ENCODE measurements at places on chromosomes 7 and 10. TPM values are rescaled to one million over a fixed set of nuclear protein-coding genes. Genes with fewer than 3 reads are reported as not detected.

DNA sequence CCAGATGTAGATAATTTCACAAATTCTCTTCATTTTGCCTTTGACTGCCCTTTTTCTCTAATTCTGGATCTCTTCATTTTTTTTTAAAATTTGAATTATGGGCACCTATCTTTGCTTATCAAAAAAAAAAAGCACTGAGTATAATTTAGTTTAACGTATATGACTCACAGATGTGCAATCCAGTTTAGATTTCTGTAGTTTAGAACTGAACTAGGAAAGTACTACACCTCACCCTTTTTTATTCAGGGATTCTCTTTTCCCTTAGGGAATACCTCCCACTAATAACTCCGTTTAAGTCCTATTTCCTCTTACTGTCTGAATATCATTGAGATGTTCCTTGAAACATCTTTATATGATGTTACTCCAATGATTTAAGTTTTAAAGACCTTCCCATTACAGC, 665.0 kb downstream of the MAGI2 start:
- H3K4me3 ChIP-seq, result no peak overlapping the region
- H3K27me3 ChIP-seq, result no peaks in the 10 kb centered on the region
- H3K36me3 ChIP-seq, result no peaks in the 10 kb centered on the region
- DNase-seq, result no peak
- H3K27ac ChIP-seq, result no peak overlapping the region

DNA sequence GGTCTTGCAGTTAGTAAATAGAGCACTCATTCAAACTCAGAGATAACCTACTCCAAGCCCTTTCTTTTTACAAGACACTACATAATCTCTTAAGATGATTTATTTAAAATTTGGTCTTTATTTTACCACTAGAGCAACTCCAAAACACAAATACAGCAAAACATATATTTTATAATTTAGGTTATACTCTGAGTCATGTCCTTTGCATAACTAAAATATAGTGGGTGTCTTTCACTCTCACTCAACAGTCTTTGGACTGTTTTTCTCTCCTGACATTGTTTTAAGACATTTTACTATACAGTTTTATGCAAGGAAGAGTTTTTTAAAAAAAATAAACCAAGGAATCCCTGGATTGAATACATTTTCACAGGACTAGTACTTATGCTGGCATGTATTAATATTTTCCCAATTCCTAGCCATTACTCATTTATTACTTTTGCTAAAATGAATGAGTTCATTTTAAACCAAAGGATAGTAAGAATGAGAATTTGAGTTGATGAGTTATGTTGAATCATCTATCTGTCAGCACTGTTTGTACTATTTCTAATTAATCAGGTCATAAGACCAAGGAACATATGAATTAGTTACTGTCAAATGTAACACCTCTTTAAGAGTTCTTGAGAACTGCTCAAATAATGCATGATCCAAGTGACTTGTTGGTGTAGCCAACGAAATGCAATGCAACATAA, 303.1 kb upstream of the FZD1 start:
- H3K4me3 ChIP-seq, result no peak overlapping the region
- no peaks in the 10 kb centered on the region for H3K4me1 ChIP-seq
- H3K27ac ChIP-seq, result no peak overlapping the region
- no peak for DNase-seq

DNA sequence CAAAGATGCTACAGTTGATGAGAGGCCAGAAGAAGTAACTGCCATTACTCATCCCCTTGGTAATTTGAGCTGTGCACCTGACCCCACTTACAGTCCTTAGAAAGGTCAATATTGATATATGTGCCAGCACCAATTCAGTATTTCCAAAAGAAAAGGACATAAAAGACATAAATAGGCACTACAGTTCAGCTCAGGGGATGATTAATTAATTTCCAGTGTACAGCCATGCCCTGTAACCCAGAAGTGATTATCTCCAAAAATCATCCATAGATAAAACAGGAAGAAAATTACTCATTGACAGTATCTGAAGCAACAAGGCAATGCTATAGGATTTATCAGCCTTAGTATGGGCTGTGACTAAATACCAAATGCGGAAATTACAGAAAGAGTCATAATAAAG, 82.4 kb downstream of the PHYHIPL start:
- no peak overlapping the region for H3K4me3 ChIP-seq
- H3K27ac ChIP-seq, result no peak overlapping the region
- H3K4me1 ChIP-seq, result no peaks in the 10 kb centered on the region
- H3K27me3 ChIP-seq, result no peaks in the 10 kb centered on the region
- H3K36me3 ChIP-seq, result no peaks in the 10 kb centered on the region
- no peak for DNase-seq

GRCh38 chr7:27116031-27116961, 13.8 kb upstream of the HOXA2 start:
- no peaks in the 10 kb centered on the region for H3K4me1 ChIP-seq
- H3K4me3 ChIP-seq, result no peak overlapping the region
- H3K27me3 ChIP-seq, result no peaks in the 10 kb centered on the region
- H3K36me3 ChIP-seq, result no peaks in the 10 kb centered on the region

GRCh38 chr7:143380260-143380645, 892 bp upstream of the ZYX start:
- H3K27me3 ChIP-seq, result no peaks in the 10 kb centered on the region
- peaks cover 70% of the 10 kb centered on the region for H3K4me1 ChIP-seq
- H3K27ac ChIP-seq, result peak overlapping the region; percentile 96
- peaks cover 7% of the 10 kb centered on the region for H3K36me3 ChIP-seq
- peak overlapping the region; percentile 85 for H3K4me3 ChIP-seq
- peak; percentile 72 for DNase-seq

DNA sequence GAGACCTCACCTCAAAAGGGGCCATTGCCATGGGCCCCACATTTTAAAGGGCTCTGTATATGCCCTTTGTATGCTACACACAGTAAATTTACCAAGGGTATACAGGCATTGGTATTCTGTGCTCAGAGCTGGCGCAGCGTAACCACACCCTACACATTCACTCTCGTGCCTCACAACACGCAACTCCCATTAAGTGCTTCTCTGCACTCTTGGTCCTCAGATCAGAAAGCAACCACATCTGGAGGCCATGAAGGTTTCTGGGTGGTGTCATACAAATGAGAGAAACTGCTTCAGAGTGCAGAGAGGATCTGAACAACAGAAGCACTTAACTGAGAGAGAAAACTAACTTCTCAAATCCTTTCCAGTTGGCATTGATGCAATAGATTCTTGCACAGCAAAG, 9.4 kb upstream of the CACUL1 start:
- H3K4me3 ChIP-seq, result no peak overlapping the region
- no peaks in the 10 kb centered on the region for H3K4me1 ChIP-seq
- no peaks in the 10 kb centered on the region for H3K36me3 ChIP-seq
- H3K27me3 ChIP-seq, result no peaks in the 10 kb centered on the region
- H3K27ac ChIP-seq, result no peak overlapping the region

DNA sequence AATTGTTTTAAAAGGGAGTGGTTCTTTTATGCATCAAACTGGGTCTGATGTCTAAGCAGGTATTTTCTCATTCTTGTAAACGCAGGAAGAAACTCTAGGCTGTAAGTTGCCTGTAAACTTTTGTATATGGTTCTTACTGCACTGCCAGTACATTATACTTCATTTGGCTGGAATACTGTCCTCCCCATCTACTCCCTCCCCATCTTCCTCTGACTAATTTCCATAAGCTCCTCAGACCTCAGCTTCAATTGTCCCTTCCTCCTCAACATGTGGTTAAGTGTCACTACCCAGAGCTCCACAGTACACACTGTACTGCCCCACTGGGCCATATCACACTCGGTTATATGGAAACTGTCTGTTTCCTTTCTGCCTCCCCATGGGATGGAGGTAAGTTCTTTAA, 161.4 kb upstream of the MDFIC start:
- no peaks in the 10 kb centered on the region for H3K27me3 ChIP-seq
- H3K4me3 ChIP-seq, result no peak overlapping the region
- DNase-seq, result no peak
- H3K4me1 ChIP-seq, result no peaks in the 10 kb centered on the region
- no peaks in the 10 kb centered on the region for H3K36me3 ChIP-seq
- no peak overlapping the region for H3K27ac ChIP-seq

- DNase-seq, result no peak
- no peaks in the 10 kb centered on the region for H3K36me3 ChIP-seq
- no peak overlapping the region for H3K27ac ChIP-seq
- H3K27me3 ChIP-seq, result peaks cover 94% of the 10 kb centered on the region
- H3K4me1 ChIP-seq, result peaks cover 43% of the 10 kb centered on the region
- H3K4me3 ChIP-seq, result no peak overlapping the region
Measured at GRCh38 chr7:27167916-27168264, 2.6 kb upstream of the HOXA9 start.

GRCh38 chr7:83697804-83698530, 49.0 kb upstream of the SEMA3E start:
- no peak overlapping the region for H3K4me3 ChIP-seq
- no peak overlapping the region for H3K27ac ChIP-seq
- no peak for DNase-seq
- H3K27me3 ChIP-seq, result no peaks in the 10 kb centered on the region
- H3K4me1 ChIP-seq, result no peaks in the 10 kb centered on the region

UBE2D4 gene
- 15.2 TPM for total RNA-seq

GSTK1 gene
- 147 TPM for total RNA-seq

MMP21 gene
- 0.11 TPM for total RNA-seq

CCDC172 gene
- not detected for total RNA-seq

OPN4 gene
- not detected for total RNA-seq

SLC16A9 gene
- 0.31 TPM for total RNA-seq
